NCI-H69 (cell line): ENCODE measurements at places on chromosomes 6 and 20.

DNA sequence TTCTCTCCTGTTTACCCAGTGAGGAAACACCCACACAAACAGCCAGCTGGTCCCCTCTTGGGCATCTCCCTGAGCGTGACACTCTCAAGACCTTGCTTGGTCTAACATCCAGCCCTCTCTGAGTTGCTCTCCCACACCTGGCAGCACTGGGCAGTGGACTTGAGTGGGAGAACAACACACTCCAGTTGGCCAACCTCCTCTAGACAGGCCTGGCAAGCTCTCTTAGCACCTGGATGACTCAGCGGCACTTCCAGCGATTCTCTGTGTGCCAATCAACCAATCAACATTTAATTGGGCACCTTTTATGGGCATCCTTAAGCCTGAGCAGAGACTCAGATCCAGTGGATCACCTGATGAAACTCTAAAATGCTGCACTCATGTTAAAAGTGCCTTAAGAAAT lies 76.6 kb upstream of the QKI start:
- DNase-seq, result no peak

GRCh38 chr6:138818496-138819194 lies 22.8 kb downstream of the ECT2L start:
- peak; percentile 57 for DNase-seq

- no peak for DNase-seq
These were observed 11.1 kb downstream of the PCED1A start for GRCh38 chr20:2829376-2829775.

GRCh38 chr6:35343092-35343834 lies 905 bp downstream of the PPARD start:
- no peak for DNase-seq

GRCh38 chr20:57736738-57737347 lies 27.0 kb upstream of the PMEPA1 start:
- DNase-seq, result no peak

GRCh38 chr20:32682508-32682987 lies 8.8 kb upstream of the C20orf203 start:
- DNase-seq, result no peak

GRCh38 chr6:131523988-131524673 lies 48.9 kb upstream of the ARG1 start:
- no peak for DNase-seq

DNA sequence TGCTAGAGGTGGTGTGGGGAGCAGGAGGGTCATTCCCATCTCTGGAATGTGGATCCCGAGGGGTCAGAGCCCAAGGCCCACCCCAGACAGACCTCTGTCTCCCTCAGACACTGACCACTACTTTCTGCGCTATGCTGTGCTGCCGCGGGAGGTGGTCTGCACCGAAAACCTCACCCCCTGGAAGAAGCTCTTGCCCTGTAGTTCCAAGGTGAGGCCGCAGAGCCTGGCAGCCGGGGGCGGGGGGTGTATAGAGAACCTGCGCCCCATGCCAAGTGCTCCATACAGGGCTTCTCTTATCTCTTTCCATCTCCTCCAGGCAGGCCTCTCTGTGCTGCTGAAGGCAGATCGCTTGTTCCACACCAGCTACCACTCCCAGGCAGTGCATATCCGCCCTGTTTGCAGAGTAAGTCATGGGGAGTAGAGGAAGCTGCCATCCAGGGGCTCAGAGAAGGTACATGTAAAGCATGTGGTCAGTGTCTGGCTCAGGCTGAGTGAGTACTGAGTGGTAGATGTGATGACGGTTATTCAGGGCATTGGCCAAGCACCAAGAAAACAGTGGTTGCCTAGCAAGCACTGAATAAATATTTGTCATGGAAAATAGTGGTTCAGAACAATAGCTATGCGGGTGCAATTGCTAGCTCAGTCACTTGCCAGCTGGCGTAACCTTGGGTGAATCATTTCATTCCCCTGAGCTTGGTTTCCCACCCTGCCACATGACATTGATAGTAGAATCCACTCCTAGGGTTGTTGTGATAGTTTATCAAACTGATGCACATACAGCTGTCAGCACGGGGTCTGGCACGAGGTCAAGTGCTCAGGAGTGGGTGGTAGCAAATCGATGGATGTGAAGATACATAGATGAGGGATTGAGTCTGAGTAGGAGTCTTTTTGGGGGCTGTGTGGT lies 3.5 kb downstream of the PIGT start:
- peak; percentile 94 for DNase-seq

GRCh38 chr20:47795214-47795907 lies 10.1 kb upstream of the SULF2 start:
- no peak for DNase-seq

DNA sequence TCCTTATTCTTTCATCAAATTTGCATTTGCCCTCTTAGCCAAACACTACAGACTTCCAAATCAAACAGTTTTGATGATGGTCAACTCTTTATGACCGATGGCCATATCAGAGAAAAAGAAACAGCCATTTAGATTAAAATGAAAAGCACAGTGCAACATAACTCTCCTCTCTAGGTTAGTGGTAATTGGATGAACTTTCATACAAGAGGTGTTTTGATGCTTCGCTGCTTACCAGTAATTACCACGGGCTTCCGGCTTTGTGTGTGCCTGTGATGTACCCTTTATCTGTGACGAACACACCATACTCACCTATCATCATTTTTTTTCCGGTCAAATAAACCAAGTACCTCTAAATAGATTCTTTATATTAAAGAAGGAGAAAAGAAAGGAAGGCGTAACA lies 181.8 kb downstream of the FOXA2 start:
- DNase-seq, result peak; percentile 98

DNA sequence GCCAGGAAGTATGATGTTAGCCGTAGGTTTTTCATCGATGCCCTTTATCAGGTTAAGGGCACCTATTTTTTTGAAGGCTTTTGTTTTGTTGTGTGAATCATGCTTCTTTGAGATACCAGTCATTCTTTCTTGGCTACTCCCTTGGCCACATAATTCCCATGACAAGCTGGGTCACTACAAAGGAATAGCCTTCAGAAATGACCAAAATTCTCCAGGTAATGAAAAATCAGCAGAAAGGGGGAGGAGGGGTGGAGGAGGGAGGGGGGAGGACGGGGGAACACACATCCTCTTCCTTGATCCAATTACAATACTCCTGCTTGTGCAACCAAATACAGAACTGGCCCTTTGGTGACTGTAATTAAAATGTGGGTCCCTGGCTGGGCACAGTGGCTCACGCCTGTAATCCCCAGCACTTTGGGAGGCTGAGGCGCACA lies 21.7 kb upstream of the TGM2 start:
- no peak for DNase-seq

- DNase-seq, result no peak
These were observed 72.5 kb downstream of the ITCH start for GRCh38 chr20:34435589-34435988.

- DNase-seq, result no peak
These were observed 842 bp downstream of the SLC25A27 start for GRCh38 chr6:46653439-46654195.

- DNase-seq, result no peak
These were observed 90.8 kb upstream of the AFDN start for GRCh38 chr6:167735951-167736288.

DNA sequence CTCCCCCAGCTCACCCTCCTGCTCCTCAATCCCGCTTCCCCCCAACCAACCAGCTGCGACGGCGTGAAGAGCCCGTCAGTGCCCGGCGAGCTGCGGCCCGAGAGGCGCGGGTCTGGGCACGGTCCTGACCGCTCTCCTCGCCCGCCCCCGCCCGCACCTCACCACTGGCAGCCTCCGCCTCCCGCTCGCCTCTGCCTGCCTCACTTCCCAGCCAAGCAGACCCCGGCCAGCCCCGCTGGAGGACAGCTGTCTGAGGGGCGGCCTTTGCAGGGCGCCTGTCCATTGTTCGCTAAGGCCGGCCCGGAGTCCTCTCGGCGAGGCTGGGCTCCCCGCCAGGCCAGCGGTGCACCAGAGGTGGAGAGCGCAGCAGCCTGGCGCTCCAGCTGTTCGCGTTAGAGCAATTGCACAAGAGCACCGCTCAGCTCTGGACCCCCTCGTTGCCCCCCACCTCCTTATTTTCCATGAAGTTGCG lies 1.3 kb downstream of the SOBP start:
- peak; percentile 83 for DNase-seq
